ENCODE measurements at places on chromosomes 11 and 22.

- DNase-seq = no peak
Measured at GRCh38 chr22:45772743-45773142, 101.1 kb downstream of the ATXN10 start.

- DNase-seq = no peak
Measured at GRCh38 chr11:36102868-36103267, 159.0 kb downstream of the LDLRAD3 start.

DNA sequence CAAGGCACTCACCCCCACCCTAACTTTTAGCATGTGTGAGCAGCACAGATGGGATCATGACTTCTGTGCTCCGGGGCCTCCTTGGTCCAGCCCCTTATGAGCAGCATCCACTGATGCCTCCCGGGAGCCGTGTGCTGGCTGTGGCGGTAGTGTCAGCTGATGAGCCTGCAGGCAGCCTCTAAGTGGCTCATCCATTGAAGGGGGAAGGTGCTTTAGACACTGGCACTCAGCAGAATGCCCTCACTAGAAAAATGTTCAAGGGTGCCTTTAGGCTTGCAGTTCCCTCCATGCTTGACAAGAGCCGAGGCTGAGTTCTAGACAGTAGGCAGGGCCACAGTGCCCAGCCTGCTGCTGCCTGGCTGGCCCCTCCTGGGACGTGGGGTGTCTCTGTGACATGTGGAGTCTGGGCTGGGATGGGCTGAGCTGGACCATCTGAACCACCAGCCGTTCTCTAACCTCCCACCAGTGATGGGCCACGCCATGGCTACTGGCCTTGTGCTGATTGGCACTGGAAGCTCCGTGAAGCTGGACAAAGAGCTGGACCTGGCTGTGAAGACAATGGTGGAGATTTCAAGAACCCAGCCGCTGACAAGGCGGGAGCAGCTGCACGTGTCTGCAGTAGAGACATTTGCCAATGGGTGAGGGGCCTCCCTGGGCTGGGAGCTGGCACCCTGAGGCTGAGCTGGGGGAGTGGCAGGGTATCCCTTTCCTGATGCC lies 5.8 kb downstream of the TTC38 start:
- no peak for DNase-seq

GRCh38 chr22:22871536-22872278 lies 15.9 kb upstream of the IGLL5 start:
- no peak for DNase-seq

GRCh38 chr11:9815486-9816136 lies 151.7 kb downstream of the SWAP70 start:
- peak; percentile 74 for DNase-seq

DNA sequence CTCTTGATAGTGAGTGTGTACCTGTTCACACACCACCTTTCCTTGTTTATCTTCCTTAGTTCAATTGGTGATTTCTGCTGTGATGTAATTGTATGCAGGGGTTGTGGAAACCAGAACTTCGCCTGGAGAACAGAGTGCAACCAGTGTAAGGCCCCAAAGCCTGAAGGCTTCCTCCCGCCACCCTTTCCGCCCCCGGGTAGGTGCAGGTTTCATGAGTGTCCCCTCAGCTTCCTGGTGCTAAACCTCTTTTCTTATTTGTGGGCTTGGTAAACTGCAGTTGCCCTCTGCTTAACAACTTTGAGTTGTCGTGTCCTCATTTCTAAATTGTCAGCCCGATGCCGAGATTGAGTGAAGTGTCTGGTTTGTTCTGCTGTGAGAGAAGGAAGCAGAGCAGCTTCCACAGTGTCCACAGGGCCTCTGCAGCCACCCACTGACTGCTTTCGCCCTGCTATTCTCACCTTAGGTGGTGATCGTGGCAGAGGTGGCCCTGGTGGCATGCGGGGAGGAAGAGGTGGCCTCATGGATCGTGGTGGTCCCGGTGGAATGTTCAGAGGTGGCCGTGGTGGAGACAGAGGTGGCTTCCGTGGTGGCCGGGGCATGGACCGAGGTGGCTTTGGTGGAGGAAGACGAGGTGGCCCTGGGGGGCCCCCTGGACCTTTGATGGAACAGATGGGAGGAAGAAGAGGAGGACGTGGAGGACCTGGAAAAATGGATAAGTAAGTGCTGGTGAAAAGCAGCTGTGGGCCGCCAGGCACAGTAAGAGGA lies 7.1 kb upstream of the GAS2L1 start:
- DNase-seq = no peak
